ENCODE measurements at places on chromosomes 4 and X.
A peak's percentile ranks its signal among the peaks of the same experiment; 100 is the strongest.

GRCh38 chrX:108299101-108299591 is 139.1 kb downstream of the COL4A6 start:
- DNase-seq = peak; percentile 44

- peak; percentile 81 for DNase-seq
Measured at GRCh38 chr4:7124689-7125442, 57.0 kb upstream of the GRPEL1 start.

GRCh38 chr4:114811564-114812301 is 213.1 kb downstream of the UGT8 start:
- DNase-seq = no peak

DNA sequence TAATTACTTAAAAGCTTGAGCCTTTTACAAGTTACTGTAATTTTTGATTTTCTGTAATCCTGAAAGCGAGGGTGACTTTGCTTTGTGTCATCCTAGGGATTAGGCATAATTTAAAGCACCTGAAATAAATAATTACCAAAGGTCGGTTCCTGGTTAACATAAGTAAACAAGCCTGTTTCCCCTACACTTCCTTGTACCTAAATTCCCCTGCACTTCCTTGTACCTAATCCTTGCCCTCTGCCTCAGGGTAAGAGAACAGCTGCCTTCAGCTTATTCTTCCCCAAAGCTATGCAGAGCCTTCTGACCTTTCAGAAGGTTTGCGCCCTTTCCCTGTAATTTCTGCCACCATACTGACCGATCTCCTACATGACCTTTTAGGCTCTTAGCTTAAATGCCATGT is 166.1 kb upstream of the PDE5A start:
- no peak for DNase-seq

- peak; percentile 14 for DNase-seq
Measured at GRCh38 chr4:52157641-52158316, 106.7 kb downstream of the SPATA18 start.

DNA sequence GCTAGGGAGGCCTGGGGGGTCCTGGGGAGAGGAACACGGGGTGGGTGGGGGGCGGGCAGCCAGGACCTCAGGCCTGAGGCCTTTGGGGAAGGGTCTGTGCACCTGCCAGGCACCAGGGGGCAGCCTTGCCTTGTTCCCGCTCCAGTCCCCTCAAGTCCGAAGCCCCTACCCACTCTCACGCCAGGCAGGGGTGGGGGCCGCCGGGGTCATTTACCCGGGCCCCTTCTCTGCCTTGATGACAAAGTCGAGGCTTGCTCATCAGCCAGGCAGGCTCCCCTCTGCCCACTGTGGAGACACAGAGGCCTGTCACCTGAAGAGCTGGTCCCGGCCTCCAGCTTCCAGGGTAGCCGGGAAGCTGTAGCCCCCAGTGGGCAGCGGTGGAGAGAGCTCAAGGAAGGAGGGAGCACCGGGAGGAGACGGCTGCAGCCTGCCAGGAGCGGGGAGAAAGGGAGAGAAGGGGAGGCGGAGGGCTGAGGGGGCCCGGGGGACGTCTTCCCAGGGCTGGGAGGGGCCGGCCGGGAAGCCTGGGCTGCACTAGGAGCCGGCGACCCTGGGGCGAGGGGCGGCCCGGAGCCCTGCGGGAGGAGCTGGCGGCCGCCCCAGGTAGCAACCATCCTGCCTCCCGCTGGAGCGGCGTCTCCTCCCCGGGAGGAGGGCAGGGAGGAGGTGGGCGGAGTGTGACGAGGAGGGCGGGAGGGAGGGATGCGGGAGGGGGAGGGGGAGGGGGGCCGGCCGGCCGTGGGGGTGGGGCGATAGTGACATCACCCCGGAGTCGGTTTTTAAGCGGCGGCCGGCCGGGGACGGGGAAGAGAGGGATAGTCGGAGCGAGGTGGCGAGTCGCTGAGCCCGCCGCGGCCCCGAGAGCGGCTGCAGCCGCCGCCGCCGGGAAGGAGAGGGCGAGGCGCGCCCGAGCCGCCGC is at the start of gene SLC6A8:
TSS of gene SLC6A8 (plus strand) at position 806 of the 919 bp plus-strand sequence. CDS start 649 bp downstream, outside the sequence.
- peak; percentile 75 for DNase-seq

DNA sequence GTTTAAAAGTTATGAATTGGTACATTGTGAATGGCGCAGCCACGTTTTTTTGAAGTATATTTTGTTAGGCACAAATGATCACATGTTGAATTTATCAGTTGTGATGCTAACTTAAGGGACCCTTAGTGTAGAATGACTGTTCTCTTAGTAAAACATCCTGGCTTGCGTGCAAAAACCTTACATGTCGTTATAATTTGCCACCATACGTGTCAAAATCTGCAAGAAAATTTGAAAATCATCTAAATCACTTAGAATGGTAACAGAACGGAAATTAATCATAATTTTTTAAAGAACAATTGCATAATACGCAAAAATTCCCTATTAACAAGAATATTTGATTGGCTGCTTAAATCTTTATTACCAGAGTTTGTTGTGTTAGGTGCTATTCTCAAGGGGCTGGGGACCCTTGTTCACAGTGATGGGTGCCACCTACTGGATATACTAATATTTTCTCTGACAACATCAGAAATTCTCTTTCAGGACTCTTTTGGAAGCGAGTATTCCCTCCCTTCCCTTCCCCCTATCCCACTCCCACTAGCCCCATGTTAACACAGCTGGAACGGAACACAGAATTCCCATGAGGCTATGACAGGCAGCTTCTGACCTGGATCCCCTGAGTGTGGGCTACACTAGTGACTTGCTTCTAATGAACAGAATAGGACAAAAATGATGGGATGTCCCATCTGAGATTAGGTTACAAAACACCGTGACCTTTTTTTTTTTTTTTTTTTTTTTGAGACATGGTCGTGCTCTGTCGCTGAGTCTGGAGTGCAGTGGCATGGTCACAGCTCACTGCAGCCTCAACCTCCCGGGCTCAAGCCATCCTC is 71.8 kb downstream of the SUPT20HL2 start:
- peak; percentile 31 for DNase-seq

- no peak for DNase-seq
Measured at GRCh38 chrX:66150163-66150562, 13.9 kb upstream of the HEPH start.

- peak; percentile 40 for DNase-seq
Measured at GRCh38 chrX:119201570-119201969, 34.5 kb upstream of the PGRMC1 start.

DNA sequence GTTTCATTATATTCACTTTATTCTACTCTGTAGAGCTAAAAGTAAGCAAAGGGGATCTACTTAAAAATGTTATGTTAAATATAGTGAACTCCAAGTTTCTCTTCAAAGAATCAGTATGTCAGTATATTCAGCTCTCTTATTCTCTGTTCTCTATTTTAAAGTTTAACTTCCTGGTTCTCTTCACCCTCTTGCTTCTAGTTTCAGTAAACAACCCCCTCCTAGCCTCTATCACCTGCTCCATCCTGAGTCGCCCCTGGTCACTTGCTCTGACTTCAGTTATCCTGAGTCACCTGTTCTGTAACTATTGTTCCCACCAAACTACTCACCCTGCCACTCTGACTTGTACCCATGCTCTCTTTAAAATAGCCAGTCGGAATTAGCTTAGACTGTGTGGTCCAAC is 180.9 kb upstream of the AADAT start:
- DNase-seq = no peak

DNA sequence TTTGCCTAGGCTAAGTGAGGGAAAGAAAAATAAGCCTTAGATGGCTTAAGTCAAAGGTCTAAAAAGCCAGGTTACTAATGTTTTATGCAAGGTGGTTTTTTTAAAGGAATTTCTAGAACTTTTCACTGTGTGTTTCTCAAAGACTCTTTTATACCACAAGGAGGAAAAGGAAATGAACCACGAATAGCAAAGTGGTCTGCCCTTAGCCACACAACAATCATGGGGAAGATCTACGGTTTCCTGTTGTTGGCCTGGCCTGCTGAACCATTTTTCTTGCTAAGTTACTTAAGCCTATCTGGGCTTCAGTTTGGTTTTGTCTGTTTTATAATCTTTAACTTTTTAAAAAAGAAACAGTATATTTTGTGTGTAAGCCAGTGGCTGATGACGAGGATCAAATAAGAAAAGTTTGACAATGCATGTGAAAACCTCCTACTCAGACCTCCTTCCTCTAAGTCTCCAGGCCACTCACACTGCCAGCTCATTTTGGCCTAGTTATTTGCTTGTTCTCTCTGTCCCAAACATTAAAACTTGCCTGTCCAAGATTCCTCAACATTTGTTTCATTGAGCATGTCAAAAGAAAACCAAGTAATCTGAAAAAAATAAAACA is 56.7 kb upstream of the COL25A1 start:
- peak; percentile 11 for DNase-seq

DNA sequence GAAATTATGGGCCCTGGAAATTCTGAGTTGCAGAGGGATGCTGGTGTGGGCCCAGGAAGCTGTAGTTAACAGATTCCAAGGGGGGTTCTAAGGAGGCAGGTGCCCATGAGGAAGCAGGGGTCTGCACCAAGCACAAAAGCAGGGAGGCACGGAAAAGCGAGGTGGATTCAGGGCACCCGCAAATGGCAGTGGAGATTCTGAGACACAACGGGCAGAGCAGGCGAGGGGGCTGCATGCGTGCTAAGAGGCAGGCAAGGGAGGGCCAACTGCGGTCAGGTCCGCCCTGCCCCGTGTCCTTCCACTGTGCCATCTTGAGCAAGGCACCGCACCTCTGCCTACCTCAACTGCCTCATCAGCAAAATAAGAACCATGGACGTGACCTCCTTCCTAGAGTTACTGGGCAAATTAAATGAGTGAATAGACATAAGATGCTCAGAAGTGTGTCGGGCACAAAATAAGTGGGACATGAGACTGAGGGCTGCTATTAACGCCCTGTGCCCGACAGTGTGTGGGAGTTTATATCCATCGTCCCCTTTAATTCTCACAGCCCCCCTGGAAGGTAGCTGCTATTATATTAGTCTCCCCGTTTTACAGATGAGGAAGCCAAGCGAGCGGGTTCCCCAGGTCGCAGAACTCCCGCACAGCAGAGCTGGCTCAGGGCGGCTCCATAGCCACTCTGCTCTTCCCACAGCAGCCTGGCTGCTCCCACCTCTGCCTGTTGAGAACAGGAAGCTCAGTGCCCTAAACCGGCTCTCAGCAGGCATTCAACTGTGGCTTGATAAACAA is 67.6 kb downstream of the PPP2R2C start:
- DNase-seq = no peak

GRCh38 chr4:37909332-37910090 is 18.6 kb downstream of the TBC1D1 start:
- DNase-seq = no peak

GRCh38 chrX:40872351-40872750 is 137.0 kb upstream of the MED14 start:
- DNase-seq = no peak

- no peak for DNase-seq
Measured at GRCh38 chr4:25810461-25811373, 52.1 kb downstream of the SEL1L3 start.

DNA sequence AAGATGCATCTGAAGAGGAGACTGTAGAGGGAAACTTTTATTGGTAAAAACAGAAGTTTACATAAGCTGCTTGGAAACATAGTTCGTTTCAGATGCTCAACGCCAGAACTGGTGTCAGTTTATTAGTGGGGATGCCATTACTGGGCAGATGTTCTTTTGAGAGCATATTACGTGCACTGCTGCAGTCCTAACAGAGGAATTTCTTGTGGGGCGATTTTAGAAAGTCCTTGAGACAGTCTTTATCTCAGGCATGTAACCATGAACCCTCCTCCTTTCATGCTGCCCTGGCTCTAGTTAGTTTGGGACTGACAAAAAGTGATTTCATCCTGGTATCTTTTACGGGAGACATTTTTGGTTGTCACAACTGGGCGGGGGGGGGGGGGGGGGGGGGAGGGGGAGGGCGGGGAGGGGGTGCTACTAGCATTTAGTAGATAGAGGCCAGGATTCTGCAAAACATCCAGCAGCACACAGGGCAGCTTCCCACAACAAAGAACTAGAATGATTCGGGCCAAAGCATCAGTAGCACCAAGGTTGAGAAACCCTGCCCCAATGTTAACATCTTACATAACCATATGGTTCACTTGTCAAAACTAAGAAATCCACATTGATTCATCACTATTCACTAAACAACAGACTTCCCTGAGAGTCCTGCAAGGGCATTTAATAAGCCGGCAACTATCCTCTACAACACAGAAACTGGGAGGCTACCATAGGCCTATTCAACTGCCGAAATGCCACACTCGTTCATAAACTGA is 118.6 kb upstream of the FTHL17 start:
- no peak for DNase-seq

DNA sequence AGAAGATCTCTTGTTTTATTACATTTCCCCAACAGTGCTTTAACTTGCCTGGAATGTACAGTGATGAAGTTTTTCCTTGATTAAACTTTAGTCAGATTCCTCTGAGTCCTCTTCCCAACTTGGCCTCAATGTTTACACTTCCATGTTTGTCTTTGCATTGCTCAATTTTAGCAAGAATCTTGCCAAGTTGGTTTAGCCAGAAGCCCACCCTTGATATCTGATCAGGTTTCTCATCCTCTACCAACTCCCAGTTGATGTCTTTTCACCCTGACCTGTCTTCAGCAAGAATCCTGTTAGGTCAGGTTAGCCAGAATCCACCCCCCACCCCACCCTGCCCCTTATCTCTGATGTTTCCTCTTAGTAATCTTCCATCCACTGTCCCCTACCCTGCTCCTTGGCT is 120.9 kb downstream of the MBNL3 start:
- DNase-seq = no peak

- no peak for DNase-seq
Measured at GRCh38 chr4:129603241-129603931, 507.4 kb downstream of the C4orf33 start.

- peak; percentile 51 for DNase-seq
Measured at GRCh38 chrX:68177542-68177941, 255.8 kb downstream of the OPHN1 start.

GRCh38 chr4:149785696-149786431 is 29.8 kb downstream of the IQCM start:
- DNase-seq = peak; percentile 20

DNA sequence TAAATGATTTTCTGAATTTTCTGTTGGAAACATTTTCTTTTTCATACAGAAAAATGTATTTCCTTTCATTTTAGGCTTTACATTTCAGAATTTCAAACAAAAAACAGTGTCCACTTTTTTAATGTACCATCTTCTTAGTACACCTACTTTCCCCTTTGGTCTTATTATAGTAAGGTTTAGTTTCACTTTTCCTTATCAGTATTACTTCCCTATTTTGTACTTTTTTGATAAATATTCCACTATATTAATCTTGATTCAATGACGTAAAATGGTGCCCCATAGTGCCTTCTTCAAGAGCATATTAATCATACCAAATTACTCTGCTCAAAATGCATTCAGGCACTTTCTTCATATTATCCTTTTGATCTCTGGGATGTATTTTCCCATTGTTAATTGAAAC is 52.5 kb downstream of the BANK1 start:
- DNase-seq = no peak

GRCh38 chr4:152104356-152104755 is 343.5 kb upstream of the GATB start:
- DNase-seq = no peak

GRCh38 chr4:140213749-140214148 is 59.8 kb upstream of the MAML3 start:
- peak; percentile 55 for DNase-seq

All from fibroblast of skin of right biceps (primary cell).